ENCODE measurements at places on chromosomes 1 and 21. TPM values are rescaled to one million over a fixed set of nuclear protein-coding genes. Genes with fewer than 3 reads are reported as not detected.

ESRRG gene
- total RNA-seq, result not detected

CBR1 gene
- 17.0 TPM for total RNA-seq

B4GALT2 gene
- 20.4 TPM for total RNA-seq

TNFAIP8L2 gene
- 17.1 TPM for total RNA-seq

S100A7 gene
- total RNA-seq, result not detected

LMX1A gene
- total RNA-seq, result not detected

SPRR1B gene
- not detected for total RNA-seq

TRIM63 gene
- 0.35 TPM for total RNA-seq

DIRAS3 gene
- 1.0 TPM for total RNA-seq

WDR64 gene
- 0.12 TPM for total RNA-seq

CFHR2 gene
- not detected for total RNA-seq

GDAP2 gene
- total RNA-seq, result 28.4 TPM

S100B gene
- total RNA-seq, result not detected

CD5L gene
- not detected for total RNA-seq

PRKAA2 gene
- total RNA-seq, result not detected

PCAT6 gene
- total RNA-seq, result 1.0 TPM

DMRTA2 gene
- total RNA-seq, result not detected

TMPRSS2 gene
- total RNA-seq, result not detected

TMEM82 gene
- total RNA-seq, result 0.49 TPM

RNF187 gene
- total RNA-seq, result 306 TPM

E2F2 gene
- total RNA-seq, result 24.7 TPM

RGS18 gene
- not detected for total RNA-seq

MAN1C1 gene
- 9.4 TPM for total RNA-seq

GJB3 gene
- total RNA-seq, result not detected

ZBTB8OS gene
- 77.4 TPM for total RNA-seq

DRAM2 gene
- 73.3 TPM for total RNA-seq

ACBD6 gene
- 59.8 TPM for total RNA-seq

APOBEC4 gene
- total RNA-seq, result not detected

GJA9 gene
- not detected for total RNA-seq

SAMD11 gene
- total RNA-seq, result 0.17 TPM

GGPS1 gene
- total RNA-seq, result 57.2 TPM

CYYR1 gene
- total RNA-seq, result not detected

SLC9A1 gene
- 25.5 TPM for total RNA-seq

CD1C gene
- 0.16 TPM for total RNA-seq

NCF2 gene
- total RNA-seq, result 29.5 TPM

ANKRD34A gene
- 2.6 TPM for total RNA-seq

MAEL gene
- not detected for total RNA-seq

NES gene
- total RNA-seq, result not detected

MACO1 gene
- total RNA-seq, result 22.6 TPM

FCGR3A gene
- total RNA-seq, result 1.5 TPM

RNU1-2 gene
- total RNA-seq, result 1,278 TPM

CLEC20A gene
- not detected for total RNA-seq

KRTAP6-1 gene
- not detected for total RNA-seq

C1orf53 gene
- not detected for total RNA-seq

NEK2 gene
- 36.8 TPM for total RNA-seq

NHLH1 gene
- 0.60 TPM for total RNA-seq

CACNA1S gene
- total RNA-seq, result not detected

CLCA1 gene
- total RNA-seq, result not detected

GNAT2 gene
- 0.17 TPM for total RNA-seq

EVA1B gene
- 9.4 TPM for total RNA-seq

DNAI4 gene
- total RNA-seq, result 3.1 TPM

SPRR2A gene
- not detected for total RNA-seq

KCNN3 gene
- 0.42 TPM for total RNA-seq

CAMK2N1 gene
- 3.0 TPM for total RNA-seq

BRDT gene
- not detected for total RNA-seq

IGSF21 gene
- total RNA-seq, result not detected

BRINP3 gene
- not detected for total RNA-seq

TSACC gene
- total RNA-seq, result not detected
